ENCODE measurements at places on chromosomes 13 and 19. TPM values are rescaled to one million over a fixed set of nuclear protein-coding genes. Genes with fewer than 3 reads are reported as not detected.

GRCh38 chr13:78586706-78587105 is 16.6 kb downstream of the POU4F1 start:
- DNase-seq: peak; percentile 68

DNA sequence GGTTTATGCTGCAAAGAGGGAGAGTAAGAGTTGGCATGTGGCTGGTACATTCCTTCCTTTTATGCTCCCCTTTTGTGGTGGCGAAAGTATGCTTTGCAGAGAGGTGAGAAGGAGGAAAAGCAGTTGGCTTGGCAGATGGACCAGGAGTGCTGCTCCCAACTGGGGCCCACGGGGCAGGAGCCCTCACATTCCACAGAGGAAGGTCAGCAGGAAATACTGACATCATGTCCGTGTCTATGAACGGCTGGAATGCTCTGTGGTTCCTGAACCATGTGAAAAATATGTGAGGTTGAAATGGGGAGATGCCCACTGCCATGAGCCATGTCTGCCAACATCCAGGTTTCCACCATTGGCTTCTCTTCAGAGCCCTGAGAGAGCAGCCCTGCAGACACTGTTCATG is 33.3 kb upstream of the GAS6 start:
- no peak for DNase-seq

- DNase-seq: no peak
Observed at GRCh38 chr13:101649488-101650126, 197.1 kb downstream of the ITGBL1 start.

DNA sequence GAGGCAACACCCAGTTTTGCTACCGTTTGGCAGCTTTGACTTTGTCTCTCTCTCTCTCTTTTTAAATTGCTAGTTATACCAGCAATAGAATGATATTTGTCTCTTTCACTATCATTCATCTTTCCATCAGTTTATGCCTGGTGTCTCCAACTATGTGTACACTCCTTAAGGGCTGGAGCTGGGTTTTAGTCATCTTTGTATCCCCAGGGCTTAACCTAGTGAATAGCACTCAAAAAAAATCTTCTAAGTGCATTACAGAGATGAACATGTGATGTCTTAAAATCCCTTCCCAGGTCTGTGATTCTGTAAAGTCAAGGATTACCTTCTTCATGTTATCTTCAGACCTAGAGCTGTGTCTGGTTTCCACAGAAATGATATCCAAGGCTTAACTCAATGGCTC is 7.8 kb upstream of the UBL3 start:
- DNase-seq: no peak

- DNase-seq: no peak
Observed at GRCh38 chr19:33904681-33905080, 108.0 kb downstream of the KCTD15 start.

GRCh38 chr19:43776286-43776685 is 4.5 kb downstream of the KCNN4 start:
- no peak for DNase-seq

DNA sequence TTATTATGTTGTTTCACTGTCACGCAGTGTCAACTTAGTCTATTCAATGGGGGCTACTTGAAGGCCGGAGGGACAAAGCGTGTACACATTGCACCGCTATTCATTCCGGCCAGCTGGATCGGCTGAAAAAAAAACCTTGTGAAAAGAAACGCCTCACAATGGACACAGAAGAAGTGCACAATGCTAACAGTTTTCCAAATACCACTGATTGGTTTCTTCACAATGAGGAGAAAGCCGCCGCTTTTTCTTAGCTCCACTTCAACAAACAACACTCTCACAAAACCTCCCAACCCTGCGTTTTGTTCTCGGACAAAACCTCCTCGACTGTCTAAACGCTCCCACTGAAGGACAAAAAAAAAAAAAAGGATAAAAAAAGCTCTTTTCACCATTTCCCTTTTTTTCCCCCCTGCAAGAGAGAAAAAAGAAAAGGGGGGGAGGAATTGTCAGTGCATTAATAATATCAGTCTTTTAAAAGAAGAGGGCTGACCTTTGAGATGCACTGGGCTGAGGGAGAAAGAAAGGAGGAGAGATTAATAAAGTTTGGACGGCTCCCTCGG is 5.4 kb downstream of the SOX21 start:
- no peak for DNase-seq

GRCh38 chr13:34356686-34357434 is 538.9 kb downstream of the RFC3 start:
- DNase-seq: no peak

GRCh38 chr19:718251-718951 is 9.7 kb downstream of the PALM start:
- DNase-seq: no peak

- DNase-seq: no peak
Observed at GRCh38 chr13:112984501-112984900, 15.5 kb downstream of the MCF2L start.

DNA sequence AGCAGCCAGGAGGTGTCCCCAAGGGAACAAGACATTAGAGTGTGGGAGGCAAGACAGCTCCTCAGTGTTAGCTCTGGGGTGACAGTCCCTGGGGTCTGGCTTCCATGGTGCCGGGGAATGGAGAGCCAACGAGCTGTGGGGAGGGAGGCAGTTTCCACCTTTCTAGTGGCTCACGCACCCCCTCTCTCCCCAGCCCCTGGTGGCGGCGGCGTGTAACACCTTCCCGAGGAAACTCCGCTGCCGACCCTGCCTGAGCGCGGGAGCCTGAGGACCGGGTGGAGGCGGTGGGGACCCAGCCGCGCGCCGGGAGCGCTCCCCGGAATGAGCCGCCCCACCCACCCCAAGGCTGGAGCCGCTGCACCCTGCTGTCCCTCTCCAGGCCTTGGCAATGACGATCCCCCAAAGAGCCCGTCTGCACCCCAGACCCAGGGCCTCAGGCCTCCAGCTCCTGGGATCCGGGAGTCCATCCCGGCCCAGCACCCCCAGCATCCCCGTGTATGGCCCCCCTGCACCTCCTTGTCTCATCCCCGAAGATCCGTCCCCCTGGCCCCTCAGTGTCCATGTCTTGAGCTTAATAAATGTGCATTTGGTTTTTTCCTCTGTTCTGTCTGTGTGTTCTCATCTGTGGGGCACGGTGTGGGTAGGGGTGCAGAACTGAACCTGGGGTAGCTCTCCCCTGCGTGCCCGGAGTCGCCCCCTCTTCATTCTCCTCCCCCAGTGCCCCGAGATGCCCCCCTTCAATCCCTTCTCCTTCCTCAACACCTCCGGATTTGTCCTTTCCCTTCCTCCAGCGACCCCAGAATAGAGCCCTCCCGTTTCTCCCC is 622 bp upstream of the FXYD5 start:
- peak; percentile 69 for DNase-seq

GRCh38 chr19:4891066-4891465 is 11.6 kb downstream of the ARRDC5 start:
- DNase-seq: no peak

DNA sequence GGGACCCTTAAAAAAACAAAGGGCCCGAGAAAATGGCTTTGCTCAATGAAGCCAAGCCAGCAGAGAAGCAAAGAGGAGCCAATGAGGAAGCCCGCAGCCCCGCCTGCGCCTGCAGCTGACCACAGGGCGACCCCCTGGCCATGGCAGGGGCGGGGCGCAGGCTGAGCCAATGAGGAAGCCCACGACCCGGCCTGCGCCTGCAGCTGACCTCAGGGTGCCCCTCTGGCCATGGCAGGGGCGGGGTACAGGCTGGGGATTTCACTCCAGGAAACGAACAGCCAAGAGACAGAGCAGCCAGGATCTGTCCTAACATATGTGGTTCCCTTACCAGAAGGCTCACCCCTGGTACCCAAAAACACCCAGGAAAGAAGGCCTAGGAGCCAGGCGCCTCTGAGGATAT is 101.4 kb downstream of the STK24 start:
- DNase-seq: no peak

FLT3LG gene
- total RNA-seq: 6.5 TPM

Data from A673 (cell line).